CD4-positive, alpha-beta T cell treated with Interleukin-17A for 1 hour (primary cell): ENCODE measurements at places on chromosomes 4 and X.
A peak's percentile ranks its signal among the peaks of the same experiment; 100 is the strongest.

DNA sequence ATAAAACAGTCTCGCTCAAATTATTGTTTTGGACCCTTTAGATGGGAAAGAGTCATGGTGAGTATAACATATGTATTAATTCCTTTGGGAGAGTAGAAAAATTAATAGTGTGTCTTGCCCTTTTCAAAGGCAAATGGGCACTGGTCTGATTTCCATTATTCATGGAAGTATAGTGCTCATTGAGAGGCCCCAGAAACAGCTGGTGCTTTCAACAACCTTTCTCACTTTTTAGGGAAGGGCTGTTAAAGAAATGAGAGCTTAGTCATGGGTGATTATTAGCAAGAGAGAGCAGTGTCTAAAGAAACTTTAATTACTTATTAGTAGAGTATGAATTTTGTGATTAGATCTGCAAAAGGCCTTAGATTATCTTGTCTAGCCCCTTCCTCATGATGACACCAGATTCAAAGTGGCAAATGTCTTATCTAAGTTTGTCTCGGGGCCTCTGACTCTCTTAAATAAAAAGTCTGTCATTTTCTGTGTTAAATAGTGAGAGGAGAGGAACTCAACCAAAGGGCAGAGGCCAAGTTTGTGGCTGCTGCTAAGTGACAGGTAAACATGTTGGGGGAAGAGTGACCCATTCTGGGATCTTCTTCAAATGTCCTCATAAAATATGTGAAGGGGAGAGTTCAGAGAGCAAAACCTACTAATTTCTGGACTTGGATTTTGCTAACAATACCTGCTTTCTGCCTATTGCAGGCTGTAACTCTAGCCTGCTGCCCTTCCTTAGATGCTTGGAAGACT, 110.6 kb downstream of the REPS2 start:
- no peak for DNase-seq

- DNase-seq, result no peak
These were observed 1367.1 kb downstream of the STIM2 start for GRCh38 chr4:28227764-28228163.

GRCh38 chr4:18442957-18443356, 421.4 kb upstream of the LCORL start:
- no peak for DNase-seq

GRCh38 chrX:68487924-68488323, 10.9 kb upstream of the YIPF6 start:
- no peak for DNase-seq

DNA sequence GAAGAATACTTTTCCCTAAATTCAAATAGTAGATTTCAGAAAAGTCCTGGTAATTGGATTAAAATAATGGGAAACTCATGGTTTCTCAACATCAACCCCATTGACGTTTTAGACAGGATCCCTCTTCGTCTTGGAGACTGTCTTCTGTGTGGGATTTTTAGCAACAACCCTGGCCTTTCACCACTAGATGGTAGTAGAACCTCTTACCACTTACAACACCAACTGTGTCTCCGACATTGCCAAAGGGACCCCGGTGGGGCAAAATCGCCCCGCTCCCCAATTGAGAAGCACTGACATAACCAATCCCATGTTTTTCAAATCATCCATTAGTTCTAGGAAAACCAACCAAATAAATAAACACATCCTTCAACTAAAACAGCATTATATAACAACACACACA, 16.9 kb upstream of the ANOS1 start:
- peak; percentile 37 for DNase-seq
